HFF-Myc (cell line): ENCODE measurements at places on chromosomes 13 and 19.

DNA sequence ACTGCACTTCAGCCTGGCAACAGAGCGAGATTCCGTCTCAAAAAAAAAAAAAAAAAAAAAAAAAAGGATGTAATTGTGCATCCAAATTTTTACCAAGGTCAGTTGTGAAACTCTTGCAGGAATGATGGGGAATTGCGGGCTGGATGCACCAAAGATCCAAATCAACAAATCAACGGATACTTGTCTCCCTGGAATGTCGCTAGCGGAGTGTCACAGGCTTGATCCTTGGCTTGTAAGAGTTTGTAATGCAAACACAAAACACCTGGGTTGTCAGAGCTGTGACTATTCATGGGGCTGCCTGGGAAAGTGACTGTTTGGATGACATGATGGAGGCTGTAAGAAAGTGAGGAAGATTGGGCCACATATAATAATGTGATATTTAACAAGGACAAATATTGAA, 4.2 kb downstream of the KANK3 start:
- no peak for DNase-seq

GRCh38 chr19:38267761-38268483, 3.5 kb downstream of the SPINT2 start:
- no peak for DNase-seq

DNA sequence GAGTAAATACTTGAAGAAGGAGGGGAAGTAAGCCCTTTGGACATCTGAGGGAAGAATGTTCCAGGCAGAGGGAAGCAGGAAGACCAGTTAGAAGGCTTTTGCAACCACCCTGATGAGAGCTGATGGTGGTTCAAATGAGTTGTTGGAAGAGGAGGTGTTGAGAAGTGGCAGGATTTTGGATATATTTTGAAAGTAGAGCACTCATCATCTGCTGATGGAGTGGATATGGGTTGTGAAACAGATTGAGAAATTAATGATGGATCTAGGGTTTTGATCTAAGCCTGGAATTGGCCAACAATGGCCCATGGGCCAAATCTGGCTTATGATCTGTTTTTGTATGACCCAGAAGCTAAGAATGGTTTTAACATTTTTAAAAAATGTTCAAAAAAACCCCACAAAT, 230.7 kb downstream of the NDFIP2 start:
- no peak for DNase-seq

- no peak for DNase-seq
Measured at GRCh38 chr13:113914333-113915011, 50.6 kb upstream of the GAS6 start.

- no peak for DNase-seq
Measured at GRCh38 chr13:40503011-40503410, 163.4 kb downstream of the FOXO1 start.

- no peak for DNase-seq
Measured at GRCh38 chr19:39533003-39533512, 406 bp upstream of the EID2B start.

GRCh38 chr13:111267784-111268183, 52.7 kb upstream of the TEX29 start:
- DNase-seq: no peak
